ENCODE measurements at places on chromosomes 16 and 17.

DNA sequence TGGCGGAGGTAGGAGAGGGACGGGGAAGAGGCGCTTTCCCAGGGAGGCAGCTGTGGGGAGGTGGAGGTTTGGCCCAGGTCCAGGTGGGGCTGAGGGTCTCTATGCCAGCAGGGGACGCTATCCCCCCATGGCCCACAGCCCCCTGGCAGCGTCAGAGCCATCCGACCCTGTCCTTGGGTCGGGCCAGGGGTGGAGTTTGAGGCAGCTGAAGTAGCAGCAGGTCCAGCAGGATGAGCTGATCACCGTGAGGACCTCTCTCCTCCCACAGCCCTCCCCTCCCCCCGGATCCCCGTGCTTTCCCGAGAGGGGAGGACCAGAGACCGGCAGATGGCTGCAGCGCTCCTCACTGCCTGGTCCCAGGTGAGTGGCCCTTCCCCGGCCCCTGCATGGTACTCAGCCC lies 3.2 kb downstream of the ZNF205 start:
- no peak for DNase-seq

- no peak for DNase-seq
Measured at GRCh38 chr16:86050111-86050510, 151.1 kb downstream of the IRF8 start.

DNA sequence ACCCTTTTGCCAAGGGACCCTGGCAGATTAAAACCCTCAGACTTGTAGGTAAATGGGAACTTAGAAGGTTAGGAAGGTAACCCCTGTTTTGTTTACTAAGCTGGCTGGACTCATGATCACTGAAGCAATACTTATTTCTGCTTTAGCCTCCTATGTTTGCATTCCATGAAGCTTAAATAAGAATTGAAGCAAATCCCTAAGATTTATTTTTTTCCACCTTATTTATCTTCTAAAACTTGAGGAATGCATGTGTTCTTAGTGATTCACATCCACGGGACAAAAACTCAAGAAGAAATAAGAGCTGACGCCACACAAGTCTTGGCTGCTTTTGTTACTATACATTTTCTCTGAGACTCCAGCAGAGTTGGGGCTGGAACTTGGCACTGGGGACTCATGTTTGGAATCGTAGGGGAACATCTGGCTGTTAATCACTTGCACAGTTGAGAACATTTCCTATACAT lies 35.5 kb downstream of the CLUAP1 start:
- no peak for DNase-seq

- DNase-seq, result no peak
Measured at GRCh38 chr17:48756830-48757251, 28.3 kb upstream of the HOXB13 start.

- DNase-seq, result no peak
Measured at GRCh38 chr17:36610474-36610873, 9.1 kb downstream of the MRM1 start.

- no peak for DNase-seq
Measured at GRCh38 chr17:41535764-41536481, 7.8 kb upstream of the KRT19 start.

All from stimulated activated CD4-positive, alpha-beta T cell treated with anti-CD3 and anti-CD28 coated beads, Interleukin-4, amount 100 ng/mL, for 48 hours (primary cell).